Activated T-helper 2 cell treated with anti-CD3 and anti-CD28 coated beads, Interferon-gamma antibody, Interleukin-2, Interleukin-4, amounts not matched to agents 10 μg/mL and 5 μg/mL and 100 μg/mL, durations not matched to agents 14 hours and 24 hours and 36 hours (primary cell): ENCODE measurements at places on chromosomes 6 and 20. TPM values are rescaled to one million over a fixed set of nuclear protein-coding genes. Genes with fewer than 3 reads are reported as not detected.

- H3K4me1 ChIP-seq: no peaks in the 10 kb centered on the region
- no peaks in the 10 kb centered on the region for H3K36me3 ChIP-seq
- peaks cover 15% of the 10 kb centered on the region for H3K27me3 ChIP-seq
- no peak for DNase-seq
- H3K27ac ChIP-seq: no peak overlapping the region
Measured at GRCh38 chr6:39686976-39687375, 38.2 kb downstream of the KIF6 start.

- H3K36me3 ChIP-seq: no peaks in the 10 kb centered on the region
- H3K27ac ChIP-seq: no peak overlapping the region
- DNase-seq: no peak
- peaks cover 4% of the 10 kb centered on the region for H3K27me3 ChIP-seq
- no peak overlapping the region for H3K4me3 ChIP-seq
Measured at GRCh38 chr6:4176907-4177306, 41.5 kb upstream of the ECI2 start.

GRCh38 chr6:29301316-29301715 is at the start of gene OR14J1:
Gene OR14J1, plus strand, starts transcription at chr6:29301701. Its CDS starts 4,989 bp downstream, at chr6:29306690.
- no peak within 1 kb of the TSS for H3K27ac ChIP-seq
- no peaks in the 10 kb centered on the region for H3K4me1 ChIP-seq
- H3K27me3 ChIP-seq: peaks cover 2% of the 10 kb centered on the region
- no peak within 1 kb of the TSS for H3K4me3 ChIP-seq
- H3K36me3 ChIP-seq: no peaks in the 10 kb centered on the region

The GPRC6A gene
- not detected in 2 replicates for total RNA-seq
